ENCODE measurements at places on chromosomes 12 and 14. TPM values are rescaled to one million over a fixed set of nuclear protein-coding genes. Genes with fewer than 3 reads are reported as not detected.

LRRK2 gene
- polyA plus RNA-seq = 6.6 TPM

NEMP1 gene
- polyA plus RNA-seq = 3.0 TPM

KRT6A gene
- 945 TPM for polyA plus RNA-seq

COX8C gene
- polyA plus RNA-seq = not detected

MYF6 gene
- not detected for polyA plus RNA-seq

CLBA1 gene
- 6.5 TPM for polyA plus RNA-seq

LRRC10 gene
- not detected for polyA plus RNA-seq

PRPH gene
- 0.28 TPM for polyA plus RNA-seq

SFSWAP gene
- polyA plus RNA-seq = 27.9 TPM

SCFD1 gene
- polyA plus RNA-seq = 84.4 TPM

Data from esophagus (tissue), 2 donors.